NCI-H446 treated with DMSO at 0.1 percent for 48 hours (cell line): ENCODE measurements at places on chromosomes 5 and 9.
A peak's percentile ranks its signal among the peaks of the same experiment; 100 is the strongest.

DNA sequence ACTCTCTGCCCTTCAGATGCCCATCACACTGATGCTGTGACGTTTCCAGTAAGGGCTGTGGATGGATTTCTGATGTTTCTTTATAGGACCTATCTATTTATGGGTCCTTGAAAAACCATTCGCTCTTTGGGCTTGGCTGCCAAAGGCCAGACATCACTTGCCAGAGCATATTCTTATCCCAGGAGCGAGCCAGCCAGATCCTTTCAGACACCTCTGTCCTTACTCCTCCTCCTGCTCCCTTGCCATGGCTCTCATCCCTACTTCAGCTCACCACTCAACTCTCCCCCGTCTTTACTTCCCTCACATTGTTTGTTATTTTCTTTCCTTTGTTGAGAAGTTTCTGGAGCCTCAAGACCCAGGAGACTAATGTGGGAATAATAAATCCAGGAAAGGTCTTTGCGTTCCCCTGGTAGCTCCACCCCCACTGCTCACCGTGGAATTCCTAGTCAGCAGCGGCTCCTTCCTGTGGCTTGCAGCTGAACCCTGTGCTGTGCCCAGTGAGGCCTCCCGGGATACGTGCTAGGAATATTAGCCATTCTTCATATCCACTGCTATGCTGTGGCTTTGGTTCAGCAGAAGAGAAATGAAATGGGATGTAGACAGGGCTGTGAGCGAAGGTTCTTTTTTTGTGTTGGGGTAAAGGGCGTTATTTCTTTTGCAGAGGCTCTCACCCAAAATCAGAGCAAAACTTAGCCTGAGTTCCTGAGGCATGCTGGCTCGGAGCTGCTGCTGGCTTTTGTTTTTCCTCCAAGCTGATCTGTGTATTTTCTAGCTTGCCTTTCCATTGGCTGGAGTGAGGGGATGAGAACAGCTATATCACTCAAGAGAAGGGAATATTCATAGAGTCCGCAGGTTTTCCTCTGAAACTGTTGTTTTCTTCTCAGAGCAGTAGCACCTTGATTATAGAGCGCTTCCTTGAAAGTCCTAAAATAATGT is 171.1 kb downstream of the SAXO1 start:
- DNase-seq = no peak

GRCh38 chr5:79886456-79886855 is 104.6 kb downstream of the MTX3 start:
- no peak for DNase-seq

- no peak for DNase-seq
These were observed 120.4 kb upstream of the FST start for GRCh38 chr5:53359916-53360517.

DNA sequence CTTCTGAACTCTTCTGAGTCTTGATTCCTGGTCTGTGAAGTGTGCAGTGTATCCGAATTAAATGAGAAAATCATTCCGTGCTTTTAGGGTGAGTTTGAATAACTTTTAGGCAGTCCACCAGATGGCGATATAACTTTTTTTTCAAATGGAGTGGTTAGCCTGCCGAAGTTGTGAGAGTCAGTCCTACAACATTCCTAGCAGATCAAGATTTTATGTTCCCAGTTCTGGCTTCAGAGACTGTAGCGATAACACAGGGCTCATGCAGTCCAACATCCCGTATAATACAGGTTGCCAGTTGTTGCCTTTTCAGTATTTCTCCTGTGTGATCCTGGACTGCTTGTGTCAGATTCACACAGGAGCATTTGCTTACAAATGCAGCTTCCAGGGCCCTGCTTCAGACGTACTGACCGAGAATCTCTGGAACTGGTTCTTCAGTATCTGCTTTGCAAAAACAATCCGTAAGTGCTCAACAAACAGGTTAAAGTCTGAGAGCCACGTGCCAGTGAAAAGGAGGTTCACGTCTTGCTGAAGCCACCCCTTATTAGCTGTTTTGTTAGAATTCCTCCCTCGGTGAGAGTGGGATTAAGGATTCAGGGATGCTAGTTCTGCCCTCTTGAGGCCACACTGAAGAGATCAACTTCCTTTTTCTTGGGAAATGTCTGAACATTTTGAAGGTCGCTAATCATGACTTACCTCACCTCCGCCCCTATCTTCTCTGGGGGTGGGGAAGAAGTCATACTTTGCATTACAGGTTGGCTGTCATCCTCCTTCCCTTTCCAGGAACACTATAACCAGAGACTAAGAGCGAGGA is 22.8 kb downstream of the SMIM3 start:
- DNase-seq = peak; percentile 37

DNA sequence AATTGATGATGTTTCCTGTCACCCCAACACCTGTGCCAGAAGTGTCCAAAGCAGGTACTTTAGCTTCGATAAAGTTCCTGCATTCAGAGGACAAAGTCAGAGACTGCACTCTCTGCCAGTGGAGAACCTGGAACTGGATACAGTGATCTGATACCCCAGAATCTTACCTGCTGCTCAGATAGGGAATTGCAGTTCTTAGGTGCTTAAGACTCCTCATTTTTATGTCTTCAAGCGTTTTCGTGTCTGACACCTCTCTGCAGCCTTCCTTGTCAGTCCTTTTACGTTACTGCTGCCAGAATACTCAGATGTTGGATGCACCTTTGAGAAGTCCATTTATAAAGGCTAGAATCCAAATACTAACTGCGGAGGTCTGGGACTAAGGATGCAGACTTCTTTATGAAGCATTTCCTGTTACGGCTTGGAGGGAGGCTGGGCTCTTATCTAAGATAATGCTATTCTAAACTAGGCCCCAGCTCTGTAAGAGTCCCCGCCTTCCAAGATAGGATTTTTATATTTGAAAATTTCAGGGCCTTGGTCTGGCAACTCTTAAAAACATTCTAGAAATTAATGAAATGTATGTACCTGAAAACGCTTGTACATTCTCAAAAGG is 1.9 kb downstream of the ISOC1 start:
- no peak for DNase-seq

DNA sequence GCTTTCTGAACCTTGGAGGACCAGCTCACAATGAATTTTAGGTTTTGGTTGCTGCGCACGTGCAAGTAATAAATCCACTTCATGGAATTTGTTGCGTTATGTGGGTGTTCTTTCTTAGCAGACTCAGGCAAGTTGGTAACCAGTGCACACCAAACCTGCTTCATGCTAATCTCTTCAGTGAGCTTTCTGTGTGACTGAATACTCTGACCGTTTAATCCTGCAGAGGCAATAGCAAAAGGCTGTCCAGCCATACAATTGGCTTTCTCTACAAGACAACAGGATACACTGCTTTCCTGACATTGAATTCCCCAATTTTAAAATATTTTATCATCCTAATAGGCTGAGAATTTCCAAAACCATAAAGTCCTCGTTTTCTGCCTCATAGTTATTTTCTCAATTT is 10.3 kb downstream of the UGT3A2 start:
- DNase-seq = no peak

DNA sequence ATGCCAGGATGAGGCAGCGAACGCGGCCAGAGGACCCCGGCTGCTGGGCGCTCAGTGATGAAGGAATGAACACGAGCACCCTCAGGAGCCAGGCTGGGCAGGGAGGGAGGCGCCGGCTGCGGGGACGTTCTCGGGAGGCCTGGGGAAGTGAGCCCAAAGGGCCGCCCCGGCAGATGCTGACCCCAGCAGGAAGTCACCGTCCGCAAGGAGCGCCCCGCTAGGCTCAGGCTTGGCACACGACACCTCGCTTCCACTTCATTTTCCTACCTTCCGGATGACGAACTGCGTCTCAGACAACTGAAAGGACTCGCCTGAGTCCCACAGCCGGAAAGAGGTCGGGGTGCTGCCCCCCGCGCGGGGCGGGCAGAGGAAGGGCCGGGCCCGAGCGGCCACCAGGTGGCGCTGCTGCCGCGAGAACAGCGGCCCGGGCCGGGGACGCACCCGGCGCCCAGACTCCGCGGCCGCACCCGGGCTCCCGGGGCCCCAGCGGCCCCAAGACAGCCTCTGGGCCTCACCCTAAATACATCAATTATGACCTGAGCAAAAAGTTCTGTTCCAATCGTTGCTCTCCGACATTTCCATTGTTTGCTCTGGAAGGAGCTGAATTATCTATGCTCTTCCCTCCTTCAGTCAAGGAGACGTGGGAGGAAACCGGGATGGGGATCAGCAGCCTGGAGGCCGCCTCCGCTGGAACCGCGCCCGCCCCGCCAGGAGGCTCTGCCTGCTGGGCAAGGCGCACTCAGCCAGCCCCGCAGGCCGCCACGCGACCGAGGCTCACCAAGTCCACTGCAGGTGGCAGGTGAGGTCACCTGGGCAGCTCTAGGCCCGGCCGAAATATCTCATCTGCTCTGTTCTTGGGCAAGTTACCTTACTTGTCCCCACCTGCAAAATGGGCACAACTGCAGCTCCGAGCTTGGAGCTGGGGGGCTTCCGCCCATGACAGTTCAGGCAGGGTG is 107.0 kb downstream of the ZNF354C start:
- DNase-seq = no peak

GRCh38 chr5:59810041-59810440 is 83.5 kb downstream of the PDE4D start:
- peak; percentile 56 for DNase-seq

GRCh38 chr9:34579104-34579807 is 10.3 kb downstream of the CNTFR start:
- no peak for DNase-seq

- peak; percentile 37 for DNase-seq
These were observed 27.1 kb upstream of the BASP1 start for GRCh38 chr5:17190242-17190778.

DNA sequence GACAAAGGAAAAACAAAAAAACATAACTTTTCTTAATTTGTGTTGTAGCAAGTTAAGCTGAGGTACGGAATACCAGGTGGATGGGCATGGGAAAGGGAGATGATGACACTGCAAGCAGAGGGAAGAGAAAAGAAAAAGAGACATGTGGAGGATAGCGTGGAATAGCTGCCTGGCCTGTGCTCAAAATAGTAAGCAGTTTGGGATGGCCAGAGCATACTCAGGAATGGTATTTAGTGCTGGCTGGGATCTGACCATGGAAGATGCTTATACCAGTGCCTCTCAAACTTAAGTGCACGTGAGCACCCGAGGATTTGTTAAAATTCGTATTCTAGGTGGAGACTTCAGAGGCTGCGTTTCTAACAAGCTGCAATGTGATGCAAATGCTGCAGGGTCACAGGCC is 41.3 kb downstream of the LNPEP start:
- no peak for DNase-seq

GRCh38 chr9:20701060-20701459 is 17.0 kb downstream of the FOCAD start:
- peak; percentile 78 for DNase-seq

DNA sequence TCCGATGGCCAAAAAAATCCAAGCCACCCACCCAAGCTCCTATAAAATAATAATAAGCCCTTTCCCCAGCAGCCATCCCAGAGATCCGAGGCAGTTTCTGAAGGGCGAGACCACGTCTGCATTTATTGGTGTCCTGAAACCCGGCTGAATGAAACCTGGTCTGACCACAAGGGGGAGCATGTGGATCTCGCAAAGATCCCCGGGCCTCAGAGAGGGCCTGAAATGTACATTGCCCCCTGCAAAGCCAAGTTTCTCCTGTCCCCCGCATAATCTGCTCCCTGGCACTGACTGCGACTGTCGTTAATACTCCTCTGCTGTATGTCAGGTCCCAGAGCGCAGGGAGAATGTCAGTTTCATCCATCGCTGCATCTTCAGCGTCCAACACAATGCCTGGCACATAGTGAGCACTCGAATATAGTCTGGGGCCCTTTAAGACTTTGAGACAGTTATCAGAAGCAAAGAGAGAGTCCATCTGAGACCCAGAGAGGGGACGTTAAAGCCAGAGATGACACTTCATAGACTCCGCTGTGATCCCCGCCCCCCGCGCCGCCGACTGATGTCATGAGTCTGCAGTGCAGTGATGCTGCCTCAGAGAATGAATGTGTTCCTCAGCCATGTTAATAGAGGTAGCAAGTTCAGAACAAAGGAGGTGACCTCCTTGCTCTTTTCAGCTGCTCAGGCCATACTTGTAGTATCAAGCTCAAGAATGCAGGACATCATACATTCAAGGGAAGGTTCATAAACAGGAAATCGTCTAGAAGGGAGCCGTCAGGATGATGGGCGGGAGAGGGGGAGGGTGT is 74.5 kb upstream of the BARHL1 start:
- peak; percentile 2 for DNase-seq

DNA sequence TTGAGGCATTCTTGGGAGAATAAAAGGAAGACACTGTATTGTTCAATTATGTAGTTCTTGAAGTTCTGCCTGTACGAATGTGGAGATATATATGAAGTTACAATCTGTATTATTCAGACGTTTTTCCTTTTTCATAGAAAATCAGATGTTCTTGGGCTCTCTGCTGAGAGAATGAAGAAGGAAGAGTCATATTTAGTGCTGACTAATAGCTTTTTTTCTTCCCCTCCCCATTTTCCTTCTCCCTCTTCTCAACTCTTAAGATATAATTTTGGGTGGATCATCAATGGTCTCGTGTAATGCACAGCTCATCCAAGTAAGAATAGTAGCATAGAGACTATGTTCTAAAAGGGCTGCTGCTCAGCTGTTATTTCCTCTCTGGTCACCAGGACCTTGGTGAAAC is 23.0 kb upstream of the FBXL7 start:
- no peak for DNase-seq

DNA sequence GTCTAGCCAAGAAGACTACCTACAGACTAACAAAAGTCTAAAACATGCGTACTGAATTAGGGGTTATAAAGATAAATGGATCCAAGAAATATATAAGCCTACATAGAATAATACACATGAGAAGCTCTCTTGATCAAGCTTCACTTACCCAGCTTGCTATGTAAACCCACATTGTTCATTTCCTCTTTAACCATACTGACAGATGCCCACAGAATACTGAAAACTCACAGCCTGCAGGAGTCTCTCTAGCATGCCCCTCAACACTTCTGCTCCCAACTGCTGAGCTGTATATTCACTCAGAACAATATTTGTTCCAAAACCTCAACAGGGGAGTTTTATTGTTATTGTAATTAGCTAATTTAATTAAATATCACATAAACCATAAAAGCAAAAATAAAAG is 52.4 kb downstream of the RFX3 start:
- DNase-seq = no peak

DNA sequence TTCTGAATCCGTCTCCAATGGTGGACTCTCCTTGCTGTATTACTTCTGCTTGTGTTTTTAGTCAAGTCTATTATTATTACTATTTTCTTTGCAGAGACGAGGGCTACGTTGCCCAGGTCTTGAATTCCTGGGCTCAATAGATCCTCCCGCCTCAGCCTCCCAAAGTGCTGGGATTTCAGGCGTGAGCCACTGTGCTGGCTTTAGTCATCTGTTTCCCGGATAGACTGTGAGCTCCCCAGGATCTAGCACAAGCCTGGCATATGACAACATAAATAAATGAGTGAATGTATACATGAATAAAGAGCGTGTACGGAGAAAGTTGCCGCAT is 439 bp upstream of the DDX46 start:
- DNase-seq = no peak
